ENCODE measurements at places on chromosomes 4 and X.

DNA sequence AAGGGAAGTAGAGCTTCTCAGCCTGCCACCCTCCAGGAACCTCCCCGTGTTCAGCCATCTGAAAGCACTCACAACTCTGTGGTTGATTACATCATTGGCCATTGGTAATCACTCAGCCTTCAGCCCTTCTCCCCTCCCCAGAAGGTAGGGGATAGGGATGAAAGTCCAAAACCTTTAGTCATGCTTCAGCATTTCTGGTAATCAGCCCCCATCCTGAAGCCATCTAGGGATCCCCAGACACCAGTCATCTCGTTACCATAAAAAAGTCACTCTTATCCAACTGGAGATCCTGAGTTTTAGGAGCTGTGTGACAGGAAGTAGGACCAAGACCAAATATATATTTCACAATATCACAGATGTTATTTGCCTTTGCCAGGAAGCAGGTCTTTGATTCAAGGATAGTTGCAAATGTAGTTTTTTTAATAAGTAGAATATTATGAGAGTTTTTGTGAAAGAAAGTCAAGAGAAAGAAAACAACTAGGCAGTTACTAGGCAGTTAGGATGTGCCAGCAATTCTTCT is 364.6 kb upstream of the NOCT start:
- DNase-seq = no peak

DNA sequence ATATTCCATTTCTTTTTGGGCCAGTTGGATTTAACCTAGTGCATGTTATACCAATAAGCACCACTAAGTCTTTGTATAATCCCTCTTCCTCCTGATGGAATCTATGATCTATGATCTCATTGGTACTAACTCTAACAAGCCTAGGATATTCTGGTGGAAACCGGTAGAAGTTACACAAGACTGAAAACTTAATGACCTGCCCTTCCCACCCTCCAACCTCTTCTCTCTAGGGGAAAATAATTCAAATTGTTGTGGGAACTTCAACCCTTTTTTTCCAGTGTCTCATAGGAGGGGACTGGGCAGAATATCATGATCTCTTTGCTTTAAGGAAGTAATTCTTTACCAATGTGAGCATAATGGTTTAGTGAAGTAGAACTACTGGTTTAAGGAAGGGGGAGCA is 289.5 kb upstream of the BOD1L1 start:
- DNase-seq = no peak

DNA sequence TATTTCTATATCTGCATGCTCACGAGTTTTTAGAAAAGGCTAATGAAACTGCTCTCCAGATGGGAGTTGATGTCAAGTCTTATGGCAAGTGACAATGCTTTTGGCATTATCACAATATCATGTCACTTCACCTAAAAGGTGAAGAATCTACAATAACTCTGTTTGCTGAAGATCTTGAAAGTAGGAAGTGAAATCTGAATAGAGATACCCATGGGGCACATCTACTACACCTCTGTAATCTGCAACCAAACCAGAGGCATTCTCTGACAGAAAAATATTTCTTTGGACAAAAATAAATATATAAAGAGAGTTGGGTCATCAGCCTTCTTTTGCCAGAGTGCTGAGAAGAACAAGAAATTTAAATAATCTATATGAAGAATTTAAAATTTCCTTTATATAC is 3.9 kb upstream of the VAMP7 start:
- no peak for DNase-seq

DNA sequence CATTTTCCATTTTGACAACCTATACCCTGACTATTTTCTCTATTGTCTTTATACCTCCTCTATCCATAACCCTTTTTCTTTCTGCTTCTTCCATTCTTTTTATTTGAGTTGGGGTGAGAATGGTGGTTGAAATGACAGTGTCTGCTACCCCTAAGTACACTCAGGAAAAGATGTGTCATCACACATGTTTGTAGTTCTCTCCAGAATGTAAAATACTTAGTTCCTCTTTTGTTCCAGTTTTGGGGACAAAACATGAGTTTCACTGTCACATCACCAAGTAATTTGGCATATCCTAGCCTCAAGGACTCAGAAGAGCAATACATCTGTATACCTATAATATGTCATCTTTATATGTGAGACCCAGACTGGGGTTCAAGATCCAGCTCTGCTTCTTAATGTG is 90.3 kb downstream of the COMMD8 start:
- DNase-seq = no peak

All from CD4-positive, alpha-beta T cell treated with Interleukin-17A for 4 hours (primary cell).